ENCODE measurements at places on chromosomes 5 and 9.
A peak's percentile ranks its signal among the peaks of the same experiment; 100 is the strongest.

- DNase-seq, result no peak
These were observed 72.7 kb downstream of the MRPL36 start for GRCh38 chr5:1726956-1727355.

GRCh38 chr9:27888661-27889295 is 315.5 kb upstream of the C9orf72 start:
- no peak for DNase-seq

DNA sequence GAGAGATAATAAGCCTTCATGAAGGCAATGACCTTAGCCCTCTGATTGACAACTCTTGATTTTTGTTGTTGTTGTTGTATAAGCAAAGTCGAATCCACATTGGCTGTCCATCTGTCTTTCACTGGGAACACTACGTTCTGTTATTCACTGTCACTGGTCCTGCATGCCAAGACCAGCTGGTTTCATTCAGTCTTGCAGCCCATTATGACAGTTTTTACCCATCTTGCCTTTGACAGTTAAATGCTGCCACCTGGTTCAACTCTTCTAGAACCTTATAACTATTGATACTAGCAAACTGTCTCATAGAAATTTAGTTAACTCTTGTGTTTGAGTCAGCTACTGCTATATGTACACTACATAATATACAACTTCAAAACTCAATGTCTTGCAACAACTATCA is 382.3 kb upstream of the CDH10 start:
- DNase-seq, result no peak

DNA sequence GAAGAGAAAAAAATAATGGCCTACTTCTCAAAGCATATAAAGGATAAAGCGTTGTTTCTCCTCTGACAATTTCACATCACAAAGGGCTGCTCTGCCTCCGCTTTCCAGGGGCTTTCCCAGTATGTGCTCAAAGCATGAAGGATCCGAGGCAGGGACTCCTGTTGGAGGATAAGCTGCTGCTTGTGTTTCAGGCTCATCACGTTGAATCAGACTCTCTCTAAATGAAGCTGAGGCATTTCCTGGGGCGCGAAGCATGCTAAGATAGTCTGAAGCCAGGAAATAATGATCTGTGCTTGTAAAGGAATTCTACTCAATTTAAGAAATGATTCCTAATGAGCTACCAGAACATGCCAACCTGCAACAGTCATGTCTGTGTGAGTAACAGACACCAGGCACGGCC is 97.5 kb downstream of the MARCHF11 start:
- DNase-seq, result peak; percentile 3
